ENCODE measurements at places on chromosomes 6 and 20. TPM values are rescaled to one million over a fixed set of nuclear protein-coding genes. Genes with fewer than 3 reads are reported as not detected.

DNA sequence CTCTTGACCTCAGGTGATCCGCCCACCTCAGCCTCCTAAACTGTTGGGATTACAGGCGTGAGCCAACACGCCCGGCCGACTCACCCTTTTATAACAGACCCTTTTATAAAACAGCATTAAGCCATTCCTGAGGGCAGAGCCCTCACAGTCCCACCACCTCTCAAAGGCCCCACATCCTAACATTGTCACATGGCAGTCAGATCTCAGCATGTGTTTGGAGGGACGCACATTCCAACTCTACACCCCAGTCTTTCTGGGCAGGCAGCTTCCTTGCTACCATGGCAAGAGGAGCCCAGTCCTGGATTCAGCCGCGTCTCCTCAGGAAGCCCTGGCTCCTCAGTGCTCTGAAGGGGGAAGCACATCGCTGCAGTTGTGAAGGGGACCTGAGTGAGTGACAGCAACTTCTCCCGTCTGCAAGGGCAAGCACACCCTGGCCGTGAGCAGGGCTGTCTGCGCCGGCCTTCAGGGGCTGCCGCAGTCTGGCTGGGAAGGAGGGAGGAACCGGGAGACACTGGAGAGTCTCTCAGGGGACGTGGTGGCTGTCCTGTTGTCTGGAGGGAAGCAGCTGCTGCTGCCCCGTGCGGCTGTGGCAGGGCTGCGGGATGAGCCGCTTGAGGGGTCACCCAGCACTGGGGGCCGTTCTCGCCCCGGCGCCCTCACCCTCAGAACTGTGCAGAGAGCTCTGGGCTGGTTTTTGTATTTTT is 15.9 kb downstream of the OSBPL2 start:
- no peaks in the 10 kb centered on the region for H3K27me3 ChIP-seq
- H3K36me3 ChIP-seq: no peaks in the 10 kb centered on the region
- H3K4me1 ChIP-seq: peaks cover 15% of the 10 kb centered on the region
- DNase-seq: no peak
- H3K27ac ChIP-seq: no peak overlapping the region

DNA sequence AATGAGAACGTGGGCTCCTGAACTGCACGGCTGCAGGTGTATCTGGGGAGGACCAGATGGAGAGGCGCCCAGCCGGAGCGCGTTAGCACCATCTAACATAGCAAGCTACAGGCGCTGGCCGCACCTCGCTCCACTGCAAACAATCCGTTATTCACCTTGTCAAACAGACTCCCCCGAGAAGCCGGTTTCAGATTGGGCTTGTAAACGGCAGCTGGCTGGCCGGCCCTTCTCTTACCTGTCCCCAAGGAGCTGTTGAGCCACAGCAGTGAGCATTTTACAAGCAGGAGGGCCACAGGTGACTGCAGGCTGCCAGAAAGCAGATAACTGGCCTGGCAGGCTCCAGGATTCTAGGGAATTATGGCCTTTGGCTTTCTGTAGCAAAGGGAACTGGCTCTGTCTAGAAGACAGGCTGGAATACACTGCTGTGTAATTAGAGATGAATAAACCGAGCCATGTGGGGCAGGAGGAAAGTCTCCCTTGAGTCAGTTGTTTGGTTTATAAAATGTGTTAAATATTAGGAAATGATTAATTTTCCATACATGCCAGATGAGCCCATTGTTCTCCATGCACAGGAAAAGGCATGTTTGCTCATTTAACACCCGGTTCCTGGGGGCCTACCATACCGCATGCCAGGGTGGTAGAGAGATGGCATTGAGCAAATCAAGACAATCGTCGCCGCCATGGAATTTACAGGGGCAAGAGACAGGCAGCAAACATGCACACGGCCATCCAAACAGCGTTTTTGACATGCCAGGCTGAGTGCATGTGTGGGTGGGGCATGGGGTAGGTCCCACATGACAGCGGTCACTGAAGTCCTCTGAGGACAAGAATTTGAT is 159.3 kb downstream of the NFATC2 start:
- no peak overlapping the region for H3K4me3 ChIP-seq
- H3K4me1 ChIP-seq: peaks cover 48% of the 10 kb centered on the region
- no peak overlapping the region for H3K27ac ChIP-seq
- no peak for DNase-seq
- H3K36me3 ChIP-seq: peaks cover 21% of the 10 kb centered on the region

The AK9 gene
- 3.0 TPM for total RNA-seq

The FAM184A gene
- 4.8 TPM for total RNA-seq

The EFCAB8 gene
- total RNA-seq: 0.89 TPM

The DCBLD1 gene
- total RNA-seq: 2.2 TPM
